ENCODE measurements at places on chromosomes 12 and 14.

DNA sequence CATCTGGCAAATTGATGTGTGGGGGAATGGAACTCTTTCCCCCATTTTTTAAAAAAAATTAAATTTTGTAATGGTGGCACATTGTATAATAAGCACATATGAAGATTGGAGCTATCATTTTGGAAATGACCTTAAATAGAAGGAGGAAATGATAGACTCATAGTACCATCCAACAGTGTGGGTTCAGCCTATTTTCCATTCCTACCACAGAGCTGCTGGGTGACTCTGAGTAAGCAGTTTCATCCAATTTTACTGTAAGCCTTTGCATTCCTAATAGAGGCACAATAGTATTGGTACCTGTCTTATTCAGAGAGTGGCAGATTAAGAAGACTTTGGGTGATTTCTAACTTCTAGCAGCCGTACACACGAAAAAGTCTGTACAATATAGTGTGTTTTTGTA is 304.5 kb downstream of the RAD51B start:
- no peak for DNase-seq

DNA sequence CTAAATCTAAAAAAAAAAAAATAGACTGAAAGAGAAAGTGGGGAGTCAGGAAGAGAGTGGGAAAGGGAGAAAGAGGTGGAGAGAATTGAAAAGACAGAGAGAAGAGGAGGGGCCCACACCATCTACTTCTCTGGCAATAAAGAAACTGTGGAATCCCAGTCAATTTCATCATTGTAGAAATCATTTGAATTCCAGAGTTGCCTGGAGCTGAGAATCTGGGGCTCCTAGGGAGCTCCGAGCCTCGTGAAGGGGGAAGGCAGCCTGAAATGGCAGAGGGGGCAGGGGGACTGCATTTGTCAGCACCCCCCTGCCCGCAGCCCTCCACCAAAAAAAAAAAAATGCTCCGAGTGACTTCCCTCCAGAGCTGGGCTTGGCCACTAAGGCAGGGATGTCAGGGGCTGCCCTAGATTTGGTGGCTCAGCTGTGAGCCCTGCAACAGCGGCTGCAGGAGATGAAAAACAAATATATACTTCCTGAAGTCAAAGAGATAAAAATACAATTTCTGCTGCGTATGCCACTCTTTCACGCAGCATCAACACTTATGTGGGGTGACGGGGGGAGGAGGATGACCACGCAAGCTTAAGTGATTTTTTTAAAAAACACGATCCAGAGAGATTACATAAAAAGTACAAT is 80.5 kb downstream of the BCL11B start:
- DNase-seq: no peak

DNA sequence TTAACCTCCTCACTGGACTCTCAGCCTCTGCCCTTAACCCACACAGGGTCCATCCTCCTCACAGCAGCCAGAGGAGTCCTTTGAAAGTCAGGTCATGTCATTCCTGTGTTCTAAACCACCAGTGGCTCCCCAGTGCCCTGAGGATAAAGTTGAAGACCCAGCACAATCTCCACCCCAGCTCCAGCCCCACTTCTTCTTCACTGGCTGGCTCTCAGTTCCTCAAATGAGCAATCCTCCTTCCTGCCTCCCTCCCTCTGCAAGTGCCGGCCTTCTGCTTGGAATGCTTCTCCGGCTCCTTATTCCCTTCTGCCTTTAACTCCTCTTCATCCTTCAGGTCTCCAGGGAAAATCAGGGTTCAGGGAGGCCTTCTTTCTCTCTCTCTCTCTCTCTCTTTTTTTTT is 32.0 kb upstream of the SPPL3 start:
- no peak for DNase-seq

DNA sequence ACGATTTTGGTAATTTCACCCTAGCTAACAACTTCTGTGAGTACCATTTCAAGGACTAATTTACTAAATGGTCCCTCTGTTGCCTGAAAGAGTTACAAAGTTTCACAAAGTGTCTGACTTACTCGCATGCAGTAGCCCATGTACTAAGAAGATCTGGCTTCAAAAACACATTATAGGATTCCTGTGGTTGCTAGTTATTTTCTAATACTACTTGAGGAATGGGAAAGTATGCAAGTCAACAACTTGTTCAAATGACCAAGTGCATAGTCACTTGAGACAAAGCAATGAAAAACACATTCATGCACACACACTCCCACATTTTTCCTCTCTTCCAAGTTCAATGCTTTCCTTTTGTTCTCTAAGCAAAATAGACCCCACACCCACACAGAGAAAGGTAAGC is 219.7 kb upstream of the TMPO start:
- DNase-seq: no peak

DNA sequence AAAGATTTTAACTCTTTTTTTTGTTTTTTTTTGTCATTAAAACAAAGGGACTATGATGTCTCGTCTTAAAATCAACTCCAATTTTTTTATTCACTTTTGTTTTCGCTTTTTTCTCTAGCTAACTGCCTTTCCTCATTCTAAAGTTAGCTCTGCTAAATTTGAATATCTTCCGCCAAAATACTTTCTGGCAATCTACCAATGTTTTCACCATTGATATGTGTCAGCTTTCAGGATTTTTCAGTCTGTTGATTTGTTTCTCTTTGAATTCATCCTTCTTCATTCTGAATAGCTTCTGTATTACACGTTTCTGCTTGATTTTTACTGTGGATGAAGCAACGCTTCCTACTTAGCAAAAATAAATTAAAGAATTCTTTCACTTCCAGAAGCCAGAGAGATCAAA is 38.7 kb upstream of the NOVA1 start:
- no peak for DNase-seq

GRCh38 chr14:68724914-68725313 is 68.0 kb downstream of the ZFP36L1 start:
- no peak for DNase-seq

Measured in activated CD8-positive, alpha-beta memory T cell treated with anti-CD3 and anti-CD28 coated beads for 1 hour (primary cell).